ENCODE measurements at places on chromosomes 5 and 9.

DNA sequence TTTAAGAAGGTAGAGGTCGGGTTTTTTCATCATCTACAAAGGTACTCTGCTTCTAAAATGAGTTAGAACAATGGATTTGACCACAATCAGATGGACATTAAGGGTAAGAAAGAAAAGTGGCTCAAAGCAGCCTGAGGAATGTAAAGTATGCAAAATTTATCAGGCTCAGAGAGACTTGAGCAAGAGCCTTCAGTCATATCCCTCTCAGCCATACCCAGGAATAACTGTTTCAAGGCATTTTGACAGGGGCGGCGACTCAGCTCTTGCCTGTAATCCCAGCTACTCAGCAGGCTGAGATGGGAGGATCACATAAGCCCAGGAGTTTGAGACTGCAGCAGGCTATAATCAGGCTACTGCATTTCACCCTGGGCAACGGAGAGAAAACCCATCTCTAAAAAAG is 38.8 kb upstream of the ANXA2R start:
- DNase-seq = no peak

GRCh38 chr5:106720367-106720766 is 950.4 kb downstream of the EFNA5 start:
- no peak for DNase-seq

- DNase-seq = no peak
Measured at GRCh38 chr5:160071916-160072315, 47.3 kb downstream of the PWWP2A start.

GRCh38 chr9:94875300-94876020 is 149.0 kb downstream of the AOPEP start:
- no peak for DNase-seq

DNA sequence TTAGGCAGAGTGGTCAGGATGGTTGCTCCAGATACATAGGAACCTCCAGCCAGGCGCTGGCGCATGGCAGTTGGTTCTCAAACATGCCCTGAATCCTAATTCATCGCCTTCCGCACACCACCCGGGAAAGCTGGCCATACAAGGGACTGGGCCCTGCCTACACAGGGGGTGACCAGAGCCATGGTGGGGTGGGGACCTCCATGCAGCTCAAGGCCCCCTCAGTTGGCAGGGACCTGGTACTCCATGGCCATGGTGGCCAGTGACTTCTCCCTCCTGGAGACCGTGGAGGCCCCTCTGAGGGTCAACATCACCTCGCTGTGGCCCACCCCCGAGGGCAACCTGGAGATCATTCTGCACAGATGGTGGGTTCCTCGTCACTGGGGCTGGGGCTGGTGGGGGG is 26.8 kb downstream of the PAEP start:
- DNase-seq = no peak

DNA sequence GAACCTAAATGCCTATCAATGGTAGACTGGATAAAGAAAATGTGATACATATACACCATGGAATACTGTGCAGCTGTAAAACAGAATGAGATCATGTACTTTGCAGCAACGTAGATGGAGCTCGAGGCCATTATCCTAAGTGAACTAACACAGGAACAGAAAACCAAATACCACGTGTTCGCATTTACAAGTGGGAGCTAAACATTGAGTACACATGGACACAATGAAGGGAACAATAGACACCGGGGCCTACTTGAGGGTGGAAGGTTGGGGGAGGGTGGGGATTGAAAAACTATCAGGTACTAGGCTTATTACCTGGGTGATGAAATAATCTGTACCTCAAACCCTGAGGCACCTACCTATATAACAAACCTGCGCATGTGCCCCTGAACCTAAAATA is 22.4 kb upstream of the DEPDC1B start:
- DNase-seq = no peak

DNA sequence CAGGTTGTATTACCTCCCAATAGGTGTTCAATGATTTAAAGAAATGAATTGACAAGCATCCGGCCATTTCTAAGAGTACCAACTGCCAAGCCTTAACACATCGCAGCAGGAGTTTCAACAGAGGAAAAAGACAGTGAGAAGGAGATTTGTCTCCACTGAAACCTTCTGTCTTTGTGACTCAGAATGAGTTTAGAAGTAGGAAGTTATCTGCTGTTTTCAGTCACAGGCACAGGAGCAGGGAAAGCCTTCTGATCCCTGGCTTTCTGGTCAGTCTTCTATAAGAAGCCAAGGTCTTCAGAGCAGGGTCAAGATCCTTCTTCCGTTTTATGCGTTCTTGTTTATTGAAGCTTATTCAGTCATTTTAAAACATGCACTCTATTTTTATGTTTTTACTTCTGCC is 390.7 kb upstream of the PCSK5 start:
- DNase-seq = no peak

DNA sequence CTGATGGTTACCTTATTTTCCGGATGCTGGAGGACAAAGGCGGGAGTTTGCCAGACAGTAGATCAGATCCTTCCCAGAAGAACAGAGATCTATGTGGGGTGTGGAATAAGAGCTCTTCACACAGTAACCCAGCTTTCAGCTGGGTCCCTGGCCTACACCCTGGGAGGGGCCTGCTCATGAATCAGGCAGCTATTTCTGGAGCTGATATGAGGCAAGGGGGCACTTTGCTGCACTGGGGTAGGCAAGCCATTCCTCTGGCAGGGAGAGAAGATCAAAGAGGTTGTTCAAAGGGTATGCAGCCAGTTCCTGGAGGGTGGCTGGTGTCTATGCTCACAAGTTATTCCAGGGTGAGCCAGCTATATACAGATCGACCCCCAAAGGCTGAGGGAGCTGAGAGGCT is 48.6 kb downstream of the CYSTM1 start:
- DNase-seq = no peak

Measured in stimulated activated CD4-positive, alpha-beta T cell treated with anti-CD3 and anti-CD28 coated beads, TNF-alpha, amount 100 ng/mL, for 48 hours (primary cell).